ENCODE measurements at places on chromosomes 4 and X.

DNA sequence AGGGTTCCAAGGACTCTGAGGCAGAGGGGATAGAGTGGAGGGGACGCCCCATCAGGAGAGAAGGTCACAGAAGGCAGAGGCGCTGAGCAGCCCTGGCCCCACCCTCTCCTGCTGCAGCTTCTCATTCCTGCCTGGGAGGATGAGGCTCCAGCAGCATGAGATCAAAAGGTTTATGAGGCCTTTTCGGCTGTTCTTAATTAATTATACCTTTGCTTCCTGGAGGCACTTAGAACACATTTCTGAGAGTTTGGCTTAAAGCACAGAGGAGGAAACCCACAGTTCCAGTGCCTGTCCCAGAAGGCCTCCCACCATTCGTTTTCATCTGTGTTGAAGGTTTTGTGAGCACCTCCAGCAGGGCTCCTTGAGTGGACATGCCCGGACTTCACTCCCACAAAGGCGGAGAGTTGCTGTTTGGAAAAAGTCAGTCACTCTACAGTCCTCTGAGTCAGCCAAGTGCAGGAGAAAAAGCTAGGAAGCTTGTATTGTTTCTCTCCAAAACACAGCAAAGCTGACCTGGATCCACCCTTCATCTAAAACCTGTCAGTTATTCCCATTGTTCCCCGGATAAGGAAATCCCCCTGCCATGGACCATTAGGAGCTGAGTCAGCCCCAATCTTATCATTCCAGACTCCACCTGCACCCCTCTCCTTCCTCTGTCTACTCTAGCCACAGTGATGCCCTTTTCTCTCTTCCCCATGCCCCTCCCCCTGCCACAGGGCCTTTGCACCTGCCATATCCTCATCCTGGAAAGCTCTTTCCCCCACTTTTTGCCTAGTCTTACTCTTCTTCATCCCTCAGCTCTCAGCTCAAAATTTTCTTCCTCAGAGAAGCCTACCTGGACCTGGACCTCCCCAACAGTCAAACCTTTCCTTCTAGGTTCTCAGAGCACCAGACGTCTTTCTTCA is 276.8 kb downstream of the FBXW7 start:
- peak; percentile 87 for DNase-seq

DNA sequence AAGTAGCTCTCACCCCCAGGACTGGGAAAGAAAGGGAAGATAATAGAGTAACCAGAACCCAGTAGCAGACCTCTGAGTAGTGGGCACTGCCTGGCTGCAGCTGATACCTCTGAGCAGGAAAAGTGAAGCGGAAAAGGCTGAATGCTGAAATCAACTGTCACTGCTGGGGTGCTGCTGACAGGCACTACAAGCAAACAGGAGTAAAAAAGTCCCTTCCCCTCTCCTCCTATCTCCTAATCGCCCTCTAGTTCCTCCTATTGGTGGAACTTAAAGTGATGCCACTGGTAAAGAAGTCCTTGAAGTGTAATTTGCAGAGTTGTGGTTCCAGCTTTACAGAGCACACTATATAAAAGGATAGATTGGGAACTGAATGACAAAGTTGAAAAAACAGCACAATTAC is 32.8 kb upstream of the GLRB start:
- DNase-seq, result no peak

GRCh38 chrX:140346729-140347128 is 158.1 kb downstream of the SOX3 start:
- DNase-seq, result no peak

- no peak for DNase-seq
Measured at GRCh38 chrX:355329-356050, 31.2 kb downstream of the PPP2R3B start.

GRCh38 chr4:140691369-140691768 is 64.8 kb downstream of the TBC1D9 start:
- peak; percentile 22 for DNase-seq
